ENCODE measurements at places on chromosomes 12 and 14. TPM values are rescaled to one million over a fixed set of nuclear protein-coding genes. Genes with fewer than 3 reads are reported as not detected.
A peak's percentile ranks its signal among the peaks of the same experiment; 100 is the strongest.

The HOXC10 gene
- polyA plus RNA-seq: 43.4 TPM

DNA sequence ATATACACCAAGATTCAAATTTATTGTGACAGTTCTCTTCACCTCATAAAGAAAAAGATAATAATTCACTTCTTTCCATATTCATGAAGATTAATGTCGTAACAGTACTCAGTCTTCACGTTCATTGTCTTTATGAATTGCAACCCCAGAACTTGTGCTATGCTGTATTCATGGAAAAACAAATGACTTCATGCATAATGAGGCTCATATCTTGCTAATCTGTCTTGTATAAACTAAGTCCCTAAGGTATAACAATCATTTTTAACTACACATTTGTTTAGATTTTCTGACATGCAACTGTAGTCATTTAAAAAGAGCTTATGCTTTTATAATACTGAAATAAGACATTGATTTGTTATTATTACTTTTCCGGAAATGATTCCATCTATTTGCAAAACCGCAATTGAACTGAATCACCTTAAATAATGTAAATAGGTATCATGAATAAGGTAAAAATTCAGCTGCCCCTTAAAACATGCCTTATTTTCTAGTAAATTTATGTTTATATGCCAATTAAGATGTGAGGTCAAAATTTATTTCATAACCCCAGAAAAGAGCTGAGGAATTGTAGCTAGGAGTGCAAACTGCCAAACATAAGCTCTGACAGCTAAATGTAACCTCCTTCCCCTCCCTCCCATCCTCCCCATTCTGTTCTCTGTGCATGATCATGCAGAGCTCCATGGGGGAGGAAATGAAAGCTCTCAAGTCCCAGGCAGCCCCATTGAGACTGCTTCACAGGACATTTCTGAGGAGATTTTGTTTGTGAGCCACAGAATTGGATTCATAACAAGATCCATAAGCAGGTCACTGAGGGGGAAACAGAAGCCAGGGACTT lies 301.6 kb downstream of the ATP23 start:
- DNase-seq: no peak

- no peak for DNase-seq
Observed at GRCh38 chr14:34460841-34461240, 1.2 kb downstream of the SPTSSA start.

The GNS gene
- polyA plus RNA-seq: 32.5 TPM

GRCh38 chr12:115922952-115923564 lies 354.4 kb downstream of the MED13L start:
- no peak for DNase-seq

DNA sequence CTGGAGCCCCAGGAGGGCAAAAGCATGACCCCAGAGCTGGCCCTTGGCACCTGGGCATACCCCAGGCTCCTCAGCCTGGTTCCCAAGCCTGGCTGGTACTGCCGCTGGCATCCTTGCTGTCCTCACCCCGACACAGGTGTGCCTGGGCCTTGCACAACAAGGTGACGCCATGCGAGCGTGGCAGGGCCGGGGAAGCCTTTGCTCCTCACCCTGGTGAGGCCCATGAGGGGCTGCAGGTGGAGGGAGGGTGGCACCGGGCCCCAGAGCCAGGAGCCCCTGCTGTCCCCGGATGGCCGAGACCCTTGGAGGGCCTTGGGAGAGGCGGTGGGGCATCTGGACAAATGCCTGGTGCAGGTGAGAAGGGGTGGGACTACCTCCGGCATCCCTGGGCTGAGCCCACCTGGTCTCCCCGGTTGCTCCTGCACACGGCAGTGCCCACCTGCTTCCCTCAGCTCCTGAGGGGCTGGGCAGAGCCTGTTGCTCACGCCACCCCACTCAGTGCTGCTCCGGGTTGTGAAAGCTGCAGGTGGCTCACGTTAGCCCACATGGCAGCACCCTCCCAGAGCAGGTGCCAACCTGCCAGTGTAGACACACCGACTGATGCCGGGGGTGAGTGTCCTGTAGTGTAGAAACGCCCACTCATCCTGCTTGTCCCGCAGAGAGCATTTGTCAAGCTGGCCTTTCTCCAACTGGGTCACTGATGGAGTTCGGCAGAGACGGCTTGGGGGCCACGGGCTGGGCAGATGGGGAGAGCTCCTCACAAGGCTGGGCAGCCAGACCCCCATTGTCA lies 24.6 kb upstream of the KIF26A start:
- DNase-seq: peak; percentile 32

GRCh38 chr14:104239861-104240301 lies 101.5 kb downstream of the KIF26A start:
- DNase-seq: no peak

The FITM1 gene
- 113 TPM for polyA plus RNA-seq
